ENCODE measurements at places on chromosomes 4 and X. TPM values are rescaled to one million over a fixed set of nuclear protein-coding genes. Genes with fewer than 3 reads are reported as not detected.

SHOX gene
- not detected for total RNA-seq

UGT2B15 gene
- not detected for total RNA-seq

UNC5C gene
- 4.3 TPM for total RNA-seq

RHOXF2B gene
- total RNA-seq, result not detected

ENPEP gene
- total RNA-seq, result 0.97 TPM

PCDH7 gene
- total RNA-seq, result 16.2 TPM

BMP3 gene
- total RNA-seq, result not detected

GLRA3 gene
- total RNA-seq, result not detected

TLR7 gene
- not detected for total RNA-seq

GYG2 gene
- 5.2 TPM for total RNA-seq

MAGEC2 gene
- total RNA-seq, result not detected

GPRASP3 gene
- 0.54 TPM for total RNA-seq

MAGEA1 gene
- total RNA-seq, result not detected

GUCY1A1 gene
- total RNA-seq, result 1.1 TPM
